Fibroblast of skin of right biceps (primary cell): ENCODE measurements at places on chromosomes 2 and 18.

DNA sequence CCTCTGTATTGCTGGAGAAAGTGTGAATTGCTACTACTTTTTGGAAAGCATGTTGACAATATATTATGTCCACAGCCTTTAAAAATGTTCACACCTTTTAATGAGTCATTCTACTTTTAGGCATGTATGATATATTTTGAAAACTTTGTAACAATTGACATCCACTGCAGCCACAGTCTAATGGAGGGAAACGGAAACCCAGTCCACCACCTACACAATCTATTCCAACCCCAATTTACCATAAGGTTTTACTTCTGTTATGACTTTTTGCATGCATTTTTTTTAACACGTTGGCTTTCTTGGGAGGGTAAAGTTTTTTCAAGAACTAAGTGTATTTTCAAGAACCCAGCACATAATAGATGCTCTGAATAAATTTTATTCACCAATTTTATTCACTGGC lies 38.5 kb upstream of the ATP8B1 start:
- no peak for DNase-seq

DNA sequence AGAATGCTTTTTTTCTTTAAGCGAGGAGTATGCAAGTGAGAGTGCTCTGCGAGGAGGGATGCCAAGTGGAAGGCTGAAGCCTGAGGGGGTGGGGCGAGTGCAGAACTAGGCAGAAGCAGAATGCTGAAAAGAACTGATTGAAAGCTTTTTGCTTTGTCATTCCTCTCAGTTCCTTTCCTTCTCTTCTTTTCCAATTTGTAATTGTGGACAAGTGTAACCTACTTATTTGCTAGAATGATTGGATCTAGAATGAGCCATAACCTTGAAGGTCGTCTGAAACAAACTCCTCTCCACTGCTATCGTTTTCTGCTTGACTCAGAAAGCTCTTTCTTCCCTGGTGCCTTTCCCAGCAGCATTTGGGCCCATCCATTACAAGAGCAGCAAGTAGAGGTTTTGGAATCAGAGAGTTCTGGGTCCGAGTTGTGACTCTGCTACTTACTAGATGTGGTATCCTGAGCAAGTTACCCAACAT lies 115.3 kb downstream of the METTL8 start:
- no peak for DNase-seq

DNA sequence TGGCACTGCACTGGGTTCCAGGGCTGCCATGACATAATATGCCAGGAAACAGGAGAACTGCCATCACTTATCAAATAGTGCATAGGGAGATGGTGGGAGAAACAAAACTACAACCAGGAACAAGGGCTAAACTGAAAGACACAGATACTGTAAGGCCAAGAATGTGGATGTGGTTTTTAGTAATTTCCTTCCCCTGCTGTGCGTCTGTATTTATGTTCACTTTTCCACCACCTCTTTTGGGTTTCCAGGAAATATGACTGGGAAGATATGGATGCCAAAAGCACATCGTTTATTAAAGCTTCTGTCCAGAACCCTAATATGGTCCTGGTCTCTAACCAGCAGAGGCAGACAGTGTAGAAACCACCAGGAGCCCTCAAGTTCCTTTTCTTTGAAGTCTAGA lies 759.7 kb upstream of the FANCL start:
- peak; percentile 43 for DNase-seq

DNA sequence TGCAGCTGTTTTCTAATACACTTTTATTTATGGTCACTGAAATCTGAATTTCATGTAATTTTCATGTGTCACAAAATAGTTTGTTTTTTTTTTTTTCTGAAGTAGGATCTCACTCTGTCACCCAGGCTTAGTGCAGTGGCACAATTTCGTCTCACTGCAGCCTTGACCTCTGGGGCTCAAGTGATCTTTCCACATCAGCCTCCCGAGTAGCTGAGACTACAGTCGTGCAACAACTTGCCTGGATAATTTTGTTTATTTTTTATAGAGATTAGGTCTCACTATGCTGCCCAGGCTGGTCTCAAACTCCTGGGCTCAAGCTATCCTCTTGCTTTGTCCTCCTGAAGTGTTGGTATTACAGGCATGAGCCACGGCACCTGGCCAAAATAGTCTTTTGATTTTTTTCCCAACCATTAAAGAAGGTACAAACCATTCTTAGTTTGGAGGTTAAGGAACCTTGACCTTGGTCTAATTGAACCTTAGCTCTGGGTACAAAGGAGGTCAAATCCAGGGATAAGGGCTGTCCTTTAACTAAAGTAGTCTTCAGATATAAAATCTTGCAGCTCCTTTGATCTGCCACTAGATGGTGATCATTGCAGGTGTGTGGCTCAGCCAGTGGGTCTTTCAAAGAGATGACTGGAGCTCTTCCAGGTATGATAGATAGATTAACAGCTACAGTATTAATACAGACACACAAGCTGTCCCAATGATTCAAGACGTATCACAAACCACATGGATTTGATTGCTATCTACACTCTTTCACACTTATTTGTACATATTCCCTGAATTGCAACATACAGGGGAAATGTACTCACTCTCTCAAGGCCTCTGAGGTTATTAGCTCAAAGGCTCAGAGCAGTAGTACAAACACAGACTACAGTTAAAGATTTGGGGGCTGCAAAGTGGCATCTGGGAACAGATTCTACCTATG lies 4.7 kb upstream of the KRCC1 start:
- DNase-seq = peak; percentile 40

DNA sequence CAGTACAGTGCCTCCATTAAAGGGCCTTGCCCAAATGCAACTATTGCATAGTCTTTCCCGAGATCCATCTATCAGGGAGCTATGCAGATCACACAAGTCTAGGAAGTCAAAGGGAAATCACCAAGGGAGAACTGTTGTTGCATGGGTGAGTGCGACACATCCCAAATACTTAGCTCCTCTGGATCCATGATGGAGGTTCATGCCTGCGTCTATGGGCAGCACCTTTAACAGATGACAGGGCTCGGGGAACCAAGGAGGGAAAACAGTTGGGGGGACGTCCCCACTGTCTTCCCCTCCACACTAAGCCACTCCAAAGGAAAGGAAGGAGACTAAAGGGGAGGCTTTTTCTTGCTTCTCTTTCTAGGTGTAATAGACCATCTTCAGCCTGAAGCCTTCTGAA lies 552.8 kb upstream of the PKDCC start:
- peak; percentile 2 for DNase-seq

DNA sequence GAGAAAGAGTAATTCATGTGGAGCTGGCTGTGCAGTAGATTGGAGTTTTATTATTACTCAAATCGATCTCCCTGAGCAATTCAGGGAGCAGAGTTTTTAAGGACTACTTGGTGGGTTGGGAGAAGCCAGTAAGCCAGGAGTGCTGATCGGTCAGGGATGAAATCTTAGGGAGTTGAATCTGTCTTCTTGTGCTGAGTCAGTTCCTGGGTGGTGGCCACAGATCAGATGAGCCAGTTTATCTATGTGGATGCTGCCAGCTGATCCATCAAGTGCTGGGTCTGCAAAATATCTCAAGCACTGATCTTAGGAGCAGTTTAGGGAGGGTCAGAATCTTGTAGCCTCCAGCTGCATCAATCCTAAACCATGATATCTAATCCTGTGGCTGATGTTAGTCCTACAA lies 17.0 kb upstream of the UGT1A8 start:
- no peak for DNase-seq

DNA sequence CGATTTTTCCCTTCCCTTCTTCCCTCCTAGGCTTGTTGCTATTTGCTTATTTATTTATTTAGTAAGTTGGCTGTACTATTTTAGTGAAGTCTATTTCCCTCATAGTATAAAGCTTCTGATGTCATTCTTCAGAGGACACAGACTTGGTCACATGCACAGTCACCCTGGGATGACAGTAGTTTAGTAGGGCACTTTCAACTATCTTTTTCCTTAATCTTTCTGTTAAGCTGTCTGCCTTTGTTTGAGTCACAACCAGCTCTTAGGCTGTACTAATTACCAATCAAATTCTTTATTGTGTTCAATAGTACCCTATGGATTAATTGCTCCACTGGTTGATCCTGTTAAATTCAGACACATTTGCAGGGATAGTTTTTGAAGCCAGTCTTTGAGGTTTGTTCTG lies 26.9 kb upstream of the RAB31 start:
- DNase-seq = no peak

- no peak for DNase-seq
These were observed 68.9 kb downstream of the USP40 start for GRCh38 chr2:233497692-233498091.

- no peak for DNase-seq
These were observed 133.8 kb upstream of the KCNH7 start for GRCh38 chr2:162972383-162972782.

GRCh38 chr2:239251971-239252370 lies 148.8 kb downstream of the HDAC4 start:
- peak; percentile 41 for DNase-seq

DNA sequence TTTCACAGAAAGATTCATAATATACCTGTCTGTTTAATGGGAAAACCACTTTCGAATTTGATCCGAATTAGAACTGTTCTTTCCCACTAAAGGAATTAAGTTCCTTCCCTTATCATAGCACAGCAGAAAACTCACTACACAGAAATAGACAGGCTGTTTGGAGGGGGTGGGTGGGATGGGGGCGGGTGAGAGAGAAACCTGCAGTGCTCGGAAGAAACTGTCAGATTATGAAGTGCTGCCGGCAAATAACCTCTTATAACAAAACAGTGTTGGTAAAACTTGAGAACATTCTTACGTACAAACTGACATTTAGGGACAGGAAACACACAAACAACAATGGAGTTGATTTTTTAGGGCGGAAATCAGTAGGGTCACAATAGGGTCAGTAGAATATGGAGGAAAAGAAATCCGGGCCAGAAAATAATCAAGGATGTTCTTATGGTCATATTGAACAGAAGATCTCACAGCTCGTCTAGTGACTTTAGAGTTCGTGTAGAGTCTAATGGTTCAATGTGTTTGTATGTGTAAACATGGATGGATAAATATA lies 756.0 kb upstream of the LRATD1 start:
- DNase-seq = no peak

- no peak for DNase-seq
These were observed 61.4 kb upstream of the DNER start for GRCh38 chr2:229775614-229776313.

GRCh38 chr2:133484106-133484505 lies 84.2 kb downstream of the NCKAP5 start:
- DNase-seq = peak; percentile 63

- no peak for DNase-seq
These were observed 105.4 kb upstream of the DSEL start for GRCh38 chr18:67621906-67622305.

- peak; percentile 24 for DNase-seq
These were observed 678 bp downstream of the CYP27C1 start for GRCh38 chr2:127219171-127220070.

- no peak for DNase-seq
These were observed 52.0 kb downstream of the KIF5C start for GRCh38 chr2:148926981-148927401.

- peak; percentile 6 for DNase-seq
These were observed 55.4 kb upstream of the RAPH1 start for GRCh38 chr2:203590496-203590895.

DNA sequence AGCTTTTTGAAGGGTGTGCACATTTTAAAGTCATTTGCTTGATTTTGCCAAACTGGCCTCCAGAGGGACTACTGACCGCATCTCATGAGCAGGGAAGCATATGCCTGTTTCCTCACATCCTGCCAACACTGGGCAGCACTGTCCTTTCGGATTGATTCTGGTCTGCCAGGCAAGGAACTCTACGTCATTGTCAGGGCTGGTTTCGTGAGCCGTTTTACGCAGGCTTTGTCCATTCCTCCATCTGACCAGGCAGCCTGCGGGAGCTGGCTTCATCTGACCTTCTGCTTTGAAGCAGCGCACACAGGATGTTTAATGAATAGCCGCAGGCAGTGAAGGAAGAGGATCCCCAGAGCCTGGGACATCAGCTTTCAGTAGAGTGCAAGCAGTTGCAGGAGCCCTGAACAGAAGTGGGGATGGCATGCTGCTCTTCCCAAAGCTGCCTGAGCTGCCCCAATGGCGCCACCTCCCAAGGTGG lies 46.3 kb upstream of the SEMA4C start:
- no peak for DNase-seq

GRCh38 chr2:63463142-63463541 lies 125.1 kb downstream of the WDPCP start:
- no peak for DNase-seq

GRCh38 chr18:33022370-33022769 lies 249.5 kb upstream of the KLHL14 start:
- DNase-seq = no peak

- no peak for DNase-seq
These were observed 69.6 kb downstream of the KLHL29 start for GRCh38 chr2:23454501-23455120.

DNA sequence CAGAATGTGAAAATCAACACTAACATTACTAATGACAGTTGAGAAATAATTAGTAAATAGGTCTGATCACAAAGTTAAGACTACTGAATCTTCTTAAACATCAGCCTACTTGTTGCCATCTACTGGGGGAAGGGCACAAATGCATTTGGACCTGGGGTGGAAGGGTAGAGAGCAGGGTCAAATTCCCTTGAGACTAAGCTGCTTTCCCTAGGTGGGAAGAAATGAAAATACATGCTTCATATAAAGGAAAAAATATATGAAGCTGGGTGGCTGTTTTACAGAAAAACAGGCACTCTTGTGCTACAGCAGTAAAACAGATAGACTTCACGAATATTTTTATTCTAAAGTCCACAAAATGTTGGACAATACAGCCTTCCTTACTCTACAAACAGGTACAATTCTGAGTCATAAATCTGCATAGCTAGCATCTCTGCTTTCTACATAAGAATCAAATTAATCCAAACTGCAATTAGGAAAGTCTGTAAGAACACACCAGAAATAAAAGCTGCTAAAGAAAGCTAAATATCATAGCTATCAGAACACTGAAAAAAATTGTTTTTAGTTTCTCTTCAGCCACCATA lies 10.9 kb downstream of the TRIP12 start:
- peak; percentile 12 for DNase-seq

- DNase-seq = peak; percentile 16
These were observed 33.9 kb downstream of the STAT1 start for GRCh38 chr2:190979906-190980629.

DNA sequence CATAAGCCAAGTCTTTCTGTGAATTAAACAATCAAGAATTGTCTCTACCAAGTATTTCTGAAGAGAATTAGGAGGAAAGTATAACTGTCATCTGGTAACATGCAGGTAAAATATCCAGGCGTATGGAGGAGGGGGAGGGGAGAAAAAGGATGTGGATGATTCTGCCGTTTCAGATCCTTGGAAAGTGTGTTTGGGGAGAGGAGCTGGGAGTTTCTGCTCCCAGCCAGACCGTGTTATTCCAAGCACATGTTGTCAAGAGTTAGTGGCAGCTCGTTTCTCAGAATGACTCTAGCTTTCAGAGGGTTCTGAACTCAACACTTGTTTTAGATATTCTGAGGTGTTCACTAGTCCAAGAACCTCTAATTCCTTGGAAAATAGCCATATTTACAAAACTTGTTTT lies 137.6 kb downstream of the FAM124B start:
- no peak for DNase-seq

GRCh38 chr2:595141-595815 lies 81.9 kb downstream of the TMEM18 start:
- DNase-seq = no peak

GRCh38 chr2:139911160-139911559 lies 1131.0 kb upstream of the NXPH2 start:
- DNase-seq = peak; percentile 2

GRCh38 chr2:215454519-215455246 lies 18.8 kb upstream of the FN1 start:
- peak; percentile 44 for DNase-seq

GRCh38 chr2:230863031-230863430 lies 1.7 kb upstream of the ITM2C start:
- DNase-seq = no peak

GRCh38 chr2:241273210-241274020 lies 42.1 kb downstream of the HDLBP start:
- DNase-seq = no peak
